Dermis blood vessel endothelial cell (primary cell): ENCODE measurements at places on chromosomes 13 and 19. TPM values are rescaled to one million over a fixed set of nuclear protein-coding genes. Genes with fewer than 3 reads are reported as not detected.

- DNase-seq, result no peak
Measured at GRCh38 chr19:12667731-12668302, 1.2 kb downstream of the WDR83 start.

- no peak for DNase-seq
Measured at GRCh38 chr19:16016226-16017137, 59.8 kb upstream of the TPM4 start.

DNA sequence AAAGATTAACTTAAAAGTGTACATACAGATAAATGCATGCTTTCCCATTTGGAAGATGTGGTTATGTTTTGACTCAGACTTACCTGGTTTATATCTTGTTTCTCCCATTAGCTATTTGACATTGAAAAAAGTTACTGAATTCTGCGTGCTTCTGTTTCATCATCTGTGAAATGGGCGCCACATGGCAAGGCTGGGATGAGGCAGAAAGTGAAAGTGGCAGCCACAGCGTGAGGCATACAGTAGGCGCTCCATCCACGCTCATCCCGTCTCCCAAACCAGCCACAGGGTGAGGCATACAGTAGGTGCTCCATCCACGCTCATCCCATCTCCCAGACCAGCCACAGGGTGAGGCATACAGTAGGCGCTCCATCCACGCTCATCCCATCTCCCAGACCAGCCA, 14.0 kb upstream of the TMEM255B start:
- no peak for DNase-seq

The CCL25 gene
- total RNA-seq, result not detected in 2 replicates

The DNAAF3 gene
- total RNA-seq, result 0.34 and 0.42 TPM in 2 replicates

DNA sequence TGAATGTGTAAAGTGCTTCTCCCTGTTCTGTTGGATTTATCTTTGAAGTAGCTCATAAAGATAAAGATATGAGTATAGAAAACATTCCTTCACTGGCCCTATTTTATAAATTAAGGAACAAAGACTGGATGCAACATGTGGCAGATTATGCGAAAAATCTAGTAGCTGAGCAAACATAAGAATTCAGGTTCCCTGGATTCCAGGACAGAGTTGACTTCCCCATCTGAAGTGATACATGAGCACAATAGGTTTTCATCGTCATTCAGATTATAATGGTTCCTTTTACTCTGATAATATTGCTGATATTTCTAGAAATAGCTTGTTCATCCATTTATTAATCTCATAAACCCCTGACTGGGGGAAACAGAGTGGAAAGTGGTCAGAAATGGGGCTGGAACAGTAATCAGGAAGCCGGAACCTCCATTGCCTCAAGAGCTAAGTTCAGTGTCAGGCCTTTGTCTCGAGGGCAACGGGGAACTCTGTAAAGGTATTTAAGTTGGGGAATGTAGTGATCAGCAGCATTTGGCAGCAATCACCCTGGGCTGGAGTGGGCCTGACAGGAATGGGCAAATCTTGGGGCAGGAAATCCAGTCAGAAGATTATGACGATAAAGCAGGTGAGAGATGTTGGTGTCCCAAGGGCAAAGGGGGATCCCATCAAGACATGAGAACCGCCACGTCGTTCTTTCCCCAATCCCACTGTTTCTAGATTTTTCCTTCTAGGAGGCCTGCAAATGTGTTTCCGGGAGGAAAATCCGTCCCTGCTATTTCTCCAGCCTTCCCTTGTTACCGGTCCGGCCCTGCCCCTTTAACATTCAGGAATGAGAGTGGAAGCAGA, 232.5 kb upstream of the SERP2 start:
- DNase-seq, result peak; percentile 50

- DNase-seq, result no peak
Measured at GRCh38 chr19:29245215-29245614, 32.3 kb upstream of the UQCRFS1 start.

DNA sequence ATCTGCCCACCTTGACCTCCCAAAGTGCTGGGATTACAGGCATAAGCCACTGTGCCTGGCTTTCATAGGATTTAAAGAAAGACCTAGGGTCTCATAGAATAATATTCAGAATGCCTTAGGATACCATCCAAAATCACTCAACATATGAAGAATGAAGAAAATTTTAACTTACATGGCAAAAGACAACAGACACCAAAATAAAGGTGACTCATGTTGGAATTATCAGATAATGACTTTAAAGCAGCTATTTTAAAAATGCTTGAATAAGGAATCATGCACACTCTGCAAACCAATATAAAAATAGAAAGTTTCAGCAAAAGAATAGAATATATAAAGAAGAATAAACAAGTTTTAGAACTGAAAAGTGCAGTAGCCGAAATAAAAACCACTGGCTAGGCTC, 29.3 kb downstream of the ZNF566 start:
- no peak for DNase-seq

DNA sequence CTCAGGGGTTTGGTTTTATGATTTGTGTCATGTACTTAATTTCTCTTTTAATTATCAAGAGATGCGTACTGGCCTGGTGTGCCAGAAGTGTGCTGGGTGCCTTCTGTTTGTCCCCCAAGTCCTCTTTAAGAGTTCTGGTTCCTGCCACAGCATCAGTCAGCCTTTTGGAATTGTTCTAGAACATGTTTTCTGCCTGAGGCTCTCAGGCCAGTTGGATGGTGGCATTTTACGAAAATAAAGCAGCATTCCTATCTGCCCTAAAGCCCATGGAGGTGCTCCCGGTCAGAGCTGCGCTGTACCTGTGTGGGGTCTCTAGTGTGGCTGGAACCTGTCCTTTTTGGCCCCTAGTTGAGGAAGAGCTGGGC, 54.1 kb downstream of the TSSK6 start:
- DNase-seq, result no peak

DNA sequence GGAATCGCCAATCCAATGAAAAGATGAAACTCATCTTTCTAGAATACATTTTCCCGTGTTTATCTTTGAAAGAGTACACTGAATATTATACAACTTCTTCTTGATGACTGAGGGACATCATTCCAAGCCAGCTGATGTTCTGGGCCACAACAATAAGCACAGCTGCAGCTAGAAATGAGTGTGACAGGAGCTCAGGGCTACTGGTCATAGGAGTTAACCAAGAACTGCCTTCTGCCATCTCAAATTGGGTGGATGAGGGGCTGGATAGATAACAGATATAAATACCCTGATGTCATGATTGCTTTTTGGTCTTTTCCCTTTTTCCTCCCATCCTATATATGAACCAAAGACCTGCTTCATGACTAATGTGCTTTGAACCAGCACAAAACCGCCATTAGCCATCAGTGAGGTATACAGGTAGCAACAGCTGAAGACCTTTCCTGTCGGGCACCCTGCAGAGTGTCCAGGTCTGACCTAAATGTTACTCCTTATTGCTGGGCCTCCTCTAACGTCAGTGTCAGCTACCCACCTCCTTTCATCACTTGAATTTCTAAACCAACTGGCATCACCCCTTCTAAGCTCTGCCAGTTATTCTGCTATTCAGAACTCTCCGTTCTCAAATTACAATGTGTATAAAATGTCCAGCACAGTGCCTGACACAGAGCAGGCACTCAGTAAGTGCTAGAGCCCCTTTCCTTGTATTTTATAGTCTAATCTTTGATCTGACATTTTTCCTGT, 178.2 kb downstream of the ENOX1 start:
- DNase-seq, result no peak

The HS6ST3 gene
- total RNA-seq, result under 0.01 TPM in 1 of 2 replicates, not detected in the other

- DNase-seq, result no peak
Measured at GRCh38 chr13:75796825-75797224, 160.7 kb downstream of the LMO7 start.

DNA sequence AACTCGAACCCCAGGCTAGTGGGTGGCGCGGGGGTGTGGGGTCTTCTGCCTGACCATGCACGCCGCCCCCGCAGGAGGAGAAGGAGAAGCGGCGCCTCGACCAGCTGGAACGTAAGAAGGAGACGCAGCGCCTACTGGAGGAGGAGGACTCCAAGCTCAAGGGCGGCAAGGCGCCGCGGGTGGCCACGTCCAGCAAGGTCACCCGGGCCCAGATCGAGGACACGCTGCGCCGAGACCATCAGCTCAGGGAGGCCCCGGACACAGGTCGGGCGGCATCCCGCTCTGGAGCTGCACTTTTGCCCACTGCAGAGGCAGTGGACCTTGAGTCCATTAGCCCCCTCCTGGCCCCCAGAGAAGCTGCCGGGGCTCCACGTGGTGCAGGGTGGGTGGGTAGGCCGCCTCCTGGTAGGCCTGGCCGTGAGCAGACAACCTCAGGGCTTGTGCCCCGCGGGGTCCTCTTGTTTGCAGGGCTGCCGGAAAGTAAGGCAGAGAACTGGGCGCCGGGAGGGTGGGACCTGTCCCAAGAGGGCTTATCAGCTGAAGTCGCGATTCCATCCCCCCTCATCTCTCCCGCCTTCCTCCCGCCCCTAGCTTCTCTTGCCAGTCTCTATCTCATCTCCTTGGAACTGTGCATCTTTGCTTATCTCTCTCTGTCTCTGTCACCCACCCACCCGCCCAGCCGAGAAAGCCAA, 9.9 kb downstream of the CCDC124 start:
- DNase-seq, result no peak

- peak; percentile 48 for DNase-seq
Measured at GRCh38 chr19:17448131-17448967, at the start of gene TMEM221. TSS of gene TMEM221 (minus strand) at chr19:17448668. CDS start at chr19:17448462, 206 bp downstream.

DNA sequence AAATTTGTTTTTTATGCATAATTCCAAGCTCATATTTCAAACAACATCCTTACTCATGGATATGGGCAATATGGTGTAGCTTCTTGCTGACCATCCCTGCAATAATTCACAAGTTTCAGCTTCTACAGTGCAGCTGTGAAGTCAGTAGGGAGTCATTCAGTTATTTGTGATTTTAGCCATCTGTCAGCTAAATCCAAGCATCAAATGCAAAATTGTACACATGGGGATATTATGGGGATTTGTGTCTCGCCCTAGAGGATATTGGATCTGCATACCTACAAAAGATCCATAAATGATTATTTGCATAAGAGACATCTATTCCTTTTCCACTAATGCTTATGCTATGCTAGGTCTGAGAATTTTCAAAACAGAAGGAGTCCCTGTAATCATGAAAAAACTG, 217.9 kb upstream of the SLITRK5 start:
- no peak for DNase-seq

GRCh38 chr13:89568746-89569145, 1778.7 kb upstream of the MIR17HG start:
- no peak for DNase-seq

DNA sequence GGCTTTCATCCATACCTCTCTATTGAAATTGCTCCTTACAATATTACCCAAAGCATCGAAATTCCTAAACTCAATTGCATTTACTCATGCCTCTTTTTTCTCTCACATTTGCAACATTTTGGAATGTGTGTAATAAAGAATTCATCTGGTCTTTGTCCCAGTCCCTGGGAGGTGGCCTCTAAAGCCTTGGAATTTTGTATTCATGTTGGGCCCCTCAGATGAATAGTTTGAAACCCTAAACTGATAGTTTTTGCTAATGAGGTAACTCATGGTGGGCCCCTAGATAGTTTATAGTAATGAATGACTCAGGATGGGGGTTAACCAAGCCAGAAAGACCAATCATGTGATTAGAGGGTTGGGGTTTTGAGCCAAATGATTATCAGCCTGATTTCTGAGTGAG, 490.4 kb downstream of the DIAPH3 start:
- no peak for DNase-seq

DNA sequence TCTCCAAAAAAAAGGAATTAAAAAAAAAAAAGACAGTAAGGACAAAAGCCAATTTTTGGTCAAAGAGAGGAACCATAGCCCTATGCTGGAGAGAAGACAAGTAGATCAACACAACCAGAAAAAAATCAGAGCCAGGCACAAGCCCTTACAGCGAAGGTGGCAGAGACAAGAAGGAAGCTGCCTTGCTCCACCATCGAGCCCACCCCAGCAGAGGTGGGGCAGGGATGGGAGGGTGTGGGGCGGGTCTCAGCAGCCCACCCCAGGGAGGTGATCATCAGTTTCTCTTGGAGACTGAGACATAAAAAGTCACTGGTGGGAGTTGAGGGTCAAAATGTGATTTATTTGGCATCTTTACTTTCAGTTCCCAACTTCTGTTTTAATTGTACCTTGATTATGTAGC, 332.4 kb downstream of the FOXO1 start:
- DNase-seq, result no peak

DNA sequence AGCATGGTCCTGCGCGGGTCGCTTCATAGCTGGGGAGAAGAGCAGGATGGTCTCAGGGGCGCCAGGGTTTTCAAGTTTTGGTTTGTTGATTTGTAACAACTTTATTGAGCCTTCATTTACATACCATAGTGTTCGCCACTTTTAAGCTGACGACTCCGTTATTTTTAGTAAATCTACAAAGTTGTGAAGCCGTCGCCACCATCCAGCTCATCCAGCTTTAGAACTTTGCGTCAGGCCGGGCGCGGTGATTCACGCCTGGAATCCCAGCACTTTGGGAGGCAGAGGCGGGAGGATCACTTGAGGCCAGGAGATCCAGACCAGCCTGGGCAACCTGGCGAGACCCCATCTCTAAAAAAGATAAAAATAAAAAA, 404 bp downstream of the C19orf44 start:
- peak; percentile 54 for DNase-seq

- no peak for DNase-seq
Measured at GRCh38 chr19:45104658-45105349, 11.8 kb downstream of the PPP1R37 start.

GRCh38 chr13:84997858-84998257, 801.4 kb downstream of the SLITRK6 start:
- DNase-seq, result no peak

- peak; percentile 95 for DNase-seq
Measured at GRCh38 chr19:44447916-44448674, at the start of gene ZNF229. TSS of gene ZNF229 (minus strand) at chr19:44448472. CDS start at chr19:44442847, 5,625 bp downstream.

DNA sequence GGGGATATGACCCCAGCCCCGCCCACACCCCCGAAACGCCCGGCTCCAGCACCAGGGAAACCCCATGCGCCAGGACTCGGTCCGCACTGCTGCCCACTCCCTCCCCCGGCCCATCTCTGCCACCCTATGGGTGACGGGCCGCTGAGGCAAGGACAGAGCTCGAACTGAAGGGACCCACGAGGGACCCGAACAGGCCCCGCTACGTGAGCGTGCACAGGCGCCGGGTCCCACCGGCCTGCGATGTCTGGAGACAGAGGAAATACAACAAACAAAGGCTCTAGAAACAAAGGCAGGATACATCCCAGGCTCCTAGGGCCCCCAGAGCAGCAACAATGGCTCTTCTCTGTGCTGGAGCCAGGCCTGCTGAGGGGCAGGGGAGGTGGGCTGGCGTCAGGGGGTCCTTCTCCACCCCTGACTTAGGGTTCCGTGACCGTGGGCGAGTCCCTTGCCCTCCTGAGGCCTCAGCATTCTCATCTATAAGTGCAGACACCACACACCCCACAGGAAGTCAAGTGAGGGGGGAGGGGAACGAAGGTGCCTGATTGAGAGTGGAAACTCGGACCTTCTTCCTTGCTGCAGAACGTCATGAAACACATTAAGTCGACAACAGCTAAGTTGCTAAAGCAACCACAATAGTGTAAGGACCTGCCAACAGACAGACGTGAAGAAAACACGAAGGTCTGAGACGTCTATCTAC, 3.1 kb downstream of the ABHD17A start:
- peak; percentile 79 for DNase-seq

GRCh38 chr13:25169356-25169755, 2.7 kb downstream of the AMER2 start:
- DNase-seq, result no peak

DNA sequence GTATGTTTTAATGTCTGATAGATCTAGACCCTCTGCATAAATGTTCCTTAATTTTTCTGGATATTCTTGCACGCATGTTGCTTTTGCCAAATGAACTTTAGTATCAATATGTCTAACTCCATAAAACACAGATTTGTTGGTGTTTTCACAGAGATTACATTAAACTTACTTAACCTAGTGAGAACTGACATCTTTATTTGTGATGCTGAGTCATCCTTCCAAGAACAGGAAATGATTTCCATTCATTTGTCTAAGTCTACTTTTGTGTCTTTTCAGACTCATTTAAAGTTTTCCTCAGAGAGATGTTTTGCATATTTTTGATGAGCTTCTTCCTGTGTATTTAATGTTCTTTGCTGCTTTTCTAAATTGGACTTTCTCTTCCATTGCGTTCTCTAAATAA, 184.0 kb downstream of the SLC7A1 start:
- DNase-seq, result no peak
